ENCODE measurements at places on chromosomes 2 and 18. TPM values are rescaled to one million over a fixed set of nuclear protein-coding genes. Genes with fewer than 3 reads are reported as not detected.
A peak's percentile ranks its signal among the peaks of the same experiment; 100 is the strongest.

ANKAR gene
- 14.1 TPM for total RNA-seq

DPYSL5 gene
- total RNA-seq = not detected

LPIN2 gene
- 48.1 TPM for total RNA-seq

C2orf78 gene
- not detected for total RNA-seq

GRHL1 gene
- 0.29 TPM for total RNA-seq

UGT1A7 gene
- total RNA-seq = not detected

BBS5 gene
- 5.8 TPM for total RNA-seq

- no peak for DNase-seq
These were observed 83.1 kb downstream of the UPP2 start for GRCh38 chr2:158184556-158185343.

GRCh38 chr2:4937550-4937949 lies 754.6 kb upstream of the SOX11 start:
- no peak for DNase-seq

GRCh38 chr2:113720167-113720566 lies 36.3 kb downstream of the SLC35F5 start:
- peak; percentile 58 for DNase-seq

DNA sequence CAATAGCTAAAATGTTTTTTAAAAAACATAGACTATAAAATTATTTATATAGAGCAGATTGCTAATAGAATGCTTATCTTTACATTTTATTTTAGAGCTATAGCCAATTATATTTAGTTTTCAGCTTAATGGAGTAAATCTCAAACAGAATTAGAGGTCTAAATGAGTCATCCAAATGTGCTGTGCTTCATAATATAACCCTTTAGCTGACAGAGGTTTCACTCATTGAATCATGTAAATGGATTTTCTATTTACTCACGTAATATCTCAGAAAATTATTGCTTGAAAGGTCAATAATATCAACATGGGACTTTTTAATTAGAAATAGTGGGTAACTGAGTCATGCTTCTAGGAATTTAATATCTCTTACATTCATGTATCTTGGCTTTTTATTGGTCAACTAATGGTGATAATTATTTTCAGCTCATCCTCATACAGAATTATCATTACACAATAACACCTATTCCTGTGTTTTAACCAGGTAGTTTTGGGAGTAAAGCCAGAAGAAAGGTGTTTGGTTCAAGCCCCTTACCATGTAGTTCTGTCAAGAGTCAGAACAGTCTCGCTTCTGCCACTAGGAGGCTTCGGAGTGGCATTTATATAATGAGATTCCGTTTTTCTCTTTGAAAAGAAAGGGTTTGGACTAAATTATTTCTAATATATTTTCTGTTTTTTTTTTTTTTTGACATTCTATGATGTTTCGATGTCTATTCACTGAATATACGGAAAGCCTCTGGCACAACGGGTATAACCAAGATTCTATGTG lies 217.6 kb downstream of the CDH7 start:
- DNase-seq = no peak

DNA sequence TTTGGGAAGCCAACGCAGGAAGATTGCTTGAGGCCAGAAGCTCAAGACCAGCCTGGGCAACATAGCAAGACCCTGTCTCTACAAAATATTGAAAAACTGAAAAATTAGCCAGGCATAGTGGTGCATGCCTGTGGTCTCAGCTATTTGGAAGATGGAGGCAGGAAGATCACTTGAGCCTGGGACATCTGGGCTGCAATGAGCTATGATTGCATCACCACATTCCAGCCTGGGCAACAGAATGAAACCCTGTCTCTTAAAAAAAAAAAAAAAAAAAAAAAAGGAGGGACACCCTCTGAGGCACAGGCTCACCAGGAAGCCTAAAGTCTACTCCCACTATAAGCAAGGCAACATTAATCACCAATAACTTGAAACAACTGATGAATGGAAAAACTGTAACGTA lies 151.1 kb downstream of the CCDC148 start:
- DNase-seq = no peak

- peak; percentile 14 for DNase-seq
These were observed 10.6 kb downstream of the PLEKHB2 start for GRCh38 chr2:131115752-131116151.

GRCh38 chr2:191757208-191757607 lies 79.3 kb downstream of the NABP1 start:
- DNase-seq = no peak

DNA sequence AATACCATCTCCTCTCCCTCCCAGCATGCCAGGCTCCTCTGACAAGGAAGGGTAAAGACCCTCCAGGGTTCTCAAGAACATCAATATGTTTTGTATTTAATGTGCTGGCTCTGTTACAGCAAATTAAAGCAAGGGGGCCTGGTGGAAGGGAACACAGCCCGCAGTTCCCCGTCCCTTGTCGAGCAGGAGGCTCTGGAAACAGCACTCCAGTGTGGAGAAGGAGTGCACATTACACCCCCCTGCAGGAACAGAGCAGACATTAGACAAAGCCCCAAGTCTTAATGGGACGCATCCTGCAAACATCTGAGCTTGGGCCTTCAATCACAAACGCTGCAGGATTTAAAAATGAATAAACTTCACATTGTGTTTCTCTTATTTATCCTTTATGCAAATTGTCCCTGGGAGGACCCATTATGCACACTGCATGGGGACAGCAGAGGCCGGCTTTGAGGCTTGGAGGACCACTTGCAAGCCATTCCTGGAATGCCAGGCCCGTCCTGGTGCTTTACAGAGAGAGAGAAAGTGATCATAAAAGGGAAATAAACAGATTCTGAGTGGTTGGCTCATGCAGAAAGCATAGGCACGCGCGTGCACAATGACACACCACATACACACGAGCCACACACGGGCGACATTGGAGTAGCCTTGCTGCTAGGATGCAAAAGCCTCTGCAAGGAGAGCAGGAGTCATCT lies 328.7 kb downstream of the SMAD2 start:
- no peak for DNase-seq

DNA sequence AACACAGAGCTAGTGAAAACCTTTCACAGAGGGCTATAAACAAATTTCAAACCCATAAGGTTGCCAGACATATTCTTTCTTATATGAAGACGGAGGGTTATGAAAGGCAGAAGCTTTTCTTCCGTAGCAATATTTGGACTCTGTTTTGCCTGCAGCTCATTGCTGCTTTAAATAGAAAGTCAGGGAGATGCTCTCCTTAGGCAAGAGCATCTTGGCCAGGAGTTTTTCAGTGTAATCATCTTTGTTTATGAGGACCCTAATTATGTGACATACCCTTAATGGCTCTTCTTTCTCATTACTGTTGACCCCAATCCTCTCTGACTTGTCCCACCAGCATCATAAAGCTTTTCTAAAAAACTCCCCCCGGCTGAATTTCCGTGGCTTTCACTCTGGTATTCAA lies 433.4 kb upstream of the NRXN1 start:
- no peak for DNase-seq

DNA sequence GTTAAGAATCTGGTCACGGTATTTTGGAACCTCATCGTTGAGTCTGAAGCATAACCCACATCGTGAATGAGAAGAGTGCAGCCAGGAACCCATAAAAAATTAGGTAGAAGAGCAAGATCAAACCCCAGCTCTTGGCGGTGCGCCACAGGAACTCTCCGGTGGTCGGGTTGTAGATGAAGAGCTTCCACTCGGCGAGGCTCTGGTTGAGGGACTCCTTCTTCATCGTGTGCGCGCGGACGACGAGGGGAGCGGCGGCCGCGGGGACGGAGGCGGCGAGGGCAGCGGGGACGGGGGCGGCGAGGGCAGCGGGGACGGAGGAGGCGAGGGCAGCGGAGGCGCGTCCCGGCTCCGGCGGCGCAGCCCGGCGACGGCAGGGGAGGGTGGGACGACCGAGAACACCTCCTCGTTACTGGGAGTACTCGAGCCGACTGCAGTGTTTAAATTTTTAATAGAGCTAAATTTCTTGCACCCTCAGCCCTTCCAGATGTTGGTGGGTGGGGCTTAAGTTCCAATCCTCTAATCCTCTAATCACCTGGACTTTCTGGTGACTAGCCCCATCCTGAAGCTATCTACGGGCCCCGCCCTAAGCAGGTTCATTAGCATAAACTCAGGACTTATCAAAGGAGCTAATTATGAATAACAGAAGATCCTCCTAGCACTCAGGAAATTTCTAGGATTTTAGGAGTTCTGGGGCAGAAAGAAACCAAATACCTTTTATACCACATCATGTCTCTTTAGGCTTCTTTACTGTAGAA lies 20.4 kb upstream of the PAPOLG start:
- peak; percentile 9 for DNase-seq

- DNase-seq = no peak
These were observed 740.4 kb downstream of the DSC3 start for GRCh38 chr18:30302181-30302580.

DNA sequence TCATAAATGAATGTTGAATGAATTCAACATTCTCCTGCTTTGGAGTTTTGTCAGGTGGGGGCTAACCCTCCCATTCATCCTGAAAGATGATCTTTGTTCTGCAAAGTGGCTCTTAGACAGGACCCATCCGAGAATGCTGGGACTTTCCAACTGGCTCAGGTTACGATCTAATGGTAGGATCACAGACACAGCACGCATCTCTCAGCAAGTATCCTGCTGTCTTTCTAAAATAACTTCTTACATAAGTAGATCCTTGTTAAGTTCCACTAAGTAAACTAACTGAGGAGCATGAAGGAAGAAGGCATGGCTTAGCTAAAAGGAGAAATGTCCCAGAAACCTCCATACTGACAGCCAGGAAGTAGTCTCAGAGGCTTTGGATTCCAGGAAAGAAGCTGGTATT lies 23.7 kb downstream of the CYP27A1 start:
- DNase-seq = no peak

GRCh38 chr18:28108814-28109213 lies 68.1 kb downstream of the CDH2 start:
- DNase-seq = peak; percentile 8

DNA sequence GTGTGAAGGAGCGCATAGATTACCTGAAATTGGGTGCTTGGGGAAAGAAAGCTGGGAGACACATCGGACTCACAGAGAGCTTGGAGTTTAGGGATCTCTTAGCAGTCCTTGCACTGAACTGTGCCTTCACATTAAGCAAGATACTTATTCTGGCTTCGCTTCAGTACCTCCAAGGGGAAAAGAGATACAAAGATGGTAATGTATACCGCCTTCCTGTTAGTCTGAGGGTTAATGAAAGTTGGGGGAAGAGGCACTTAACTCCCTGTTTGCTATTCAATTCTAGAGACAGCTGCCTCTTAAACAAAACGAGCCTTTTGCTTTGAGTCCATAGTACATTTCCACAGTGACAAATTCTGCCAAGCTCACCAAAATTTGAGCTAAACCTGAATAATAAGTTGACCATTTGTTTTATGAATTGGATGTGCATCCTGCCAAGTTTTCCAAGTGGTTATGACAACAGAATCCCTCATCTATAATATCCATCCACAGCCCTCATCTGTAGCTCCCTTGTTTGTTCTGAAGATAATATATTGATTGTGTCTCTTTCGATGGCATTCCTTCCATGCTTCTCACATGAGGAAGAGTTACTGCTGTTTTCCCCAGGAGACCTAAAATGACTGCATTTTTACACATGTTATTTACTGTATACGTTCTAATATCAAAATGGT lies 287.1 kb upstream of the ATP5MC3 start:
- DNase-seq = no peak

GRCh38 chr2:231662811-231663457 lies 45.4 kb upstream of the PTMA start:
- DNase-seq = no peak

Measured in osteoblast (primary cell).